ENCODE measurements at places on chromosomes 4 and X.

- no peak for DNase-seq
Observed at GRCh38 chr4:726235-726787, 20.7 kb downstream of the PCGF3 start.

GRCh38 chr4:34615315-34615714 is 1629.0 kb downstream of the ARAP2 start:
- DNase-seq: no peak

DNA sequence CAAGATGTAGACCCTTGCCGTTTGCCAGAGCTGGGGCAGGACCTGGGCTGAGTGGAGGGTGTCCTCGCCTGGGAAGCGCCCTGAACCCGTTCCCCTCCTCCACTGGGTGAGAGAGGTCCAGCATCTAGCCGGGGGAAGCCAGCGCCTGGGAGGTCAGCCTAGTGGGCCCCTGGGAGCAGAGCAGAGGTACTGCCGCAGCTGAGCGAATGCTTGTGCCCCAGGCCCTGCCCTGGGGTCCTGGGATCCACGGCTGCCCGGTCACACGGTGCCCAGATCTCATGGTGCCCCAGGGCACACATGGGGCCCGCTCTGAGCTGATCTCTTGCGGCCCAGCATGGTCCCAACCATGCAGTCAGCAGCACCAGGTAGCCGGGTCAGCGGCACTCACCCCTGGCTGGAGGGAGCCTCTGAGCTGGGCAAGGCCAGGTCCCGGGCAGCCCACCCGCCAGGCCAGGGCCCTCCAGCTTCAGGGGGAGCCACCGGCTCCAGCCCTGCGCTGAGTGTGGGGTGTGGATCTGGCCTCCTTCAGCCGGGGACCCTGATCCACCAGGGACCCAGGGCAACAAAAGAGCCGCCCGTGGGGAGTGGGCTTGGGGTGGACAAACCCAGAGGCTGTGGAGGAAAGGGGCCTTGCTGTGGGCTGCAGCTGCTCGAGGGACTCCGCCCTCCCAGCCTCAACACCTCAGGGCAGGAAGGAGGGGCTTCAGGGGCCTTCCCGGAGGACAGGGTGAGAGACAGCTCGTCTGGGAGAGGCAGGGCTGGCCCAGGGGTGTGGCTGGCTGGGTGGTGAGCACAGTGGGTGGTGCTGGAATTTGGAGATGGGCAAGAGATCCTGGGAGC is 4.1 kb upstream of the CPLX1 start:
- DNase-seq: no peak

- peak; percentile 9 for DNase-seq
Observed at GRCh38 chr4:101500742-101501141, 153.4 kb upstream of the PPP3CA start.

- DNase-seq: peak; percentile 33
Observed at GRCh38 chr4:9765091-9765490, 16.3 kb upstream of the DRD5 start.

DNA sequence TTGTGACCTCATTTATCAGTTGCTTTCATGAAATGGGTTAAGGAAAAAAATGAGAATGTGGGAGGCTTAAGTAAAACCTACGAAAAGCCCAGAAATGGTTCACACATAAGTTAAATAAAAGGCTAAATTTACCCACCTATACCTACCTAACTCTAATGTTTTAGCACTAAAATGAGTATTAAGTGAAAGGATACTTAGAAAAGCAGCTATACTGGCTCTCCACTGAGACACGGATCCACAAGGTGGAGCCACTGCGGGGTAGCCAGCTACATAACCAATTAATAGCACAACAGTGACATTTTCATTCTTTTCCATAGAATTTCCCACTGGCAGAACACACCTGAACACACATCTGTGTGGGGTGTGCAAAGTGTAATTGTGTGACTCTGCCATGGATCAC is 101.9 kb downstream of the MAML3 start:
- DNase-seq: peak; percentile 43

GRCh38 chr4:2715426-2715825 is 40.7 kb downstream of the TNIP2 start:
- no peak for DNase-seq

DNA sequence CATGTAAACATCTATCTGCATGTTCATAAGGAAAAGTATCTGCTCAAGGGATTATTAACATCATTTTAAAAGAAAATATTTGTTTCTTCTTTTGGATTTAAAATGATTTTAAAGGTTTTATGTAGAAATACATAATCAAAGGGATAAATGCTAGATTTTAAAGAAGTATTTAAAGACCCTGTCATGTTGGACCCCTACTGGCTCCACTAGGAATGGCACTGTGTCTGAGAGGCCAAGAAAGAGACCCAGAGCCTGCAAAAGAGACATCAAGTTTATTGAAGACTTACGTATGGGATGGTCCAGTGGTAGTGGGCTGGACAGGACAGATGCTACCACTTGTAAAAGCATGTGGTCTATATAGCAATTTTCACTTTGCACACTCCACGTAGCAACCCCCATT is 78.7 kb upstream of the PCDH18 start:
- no peak for DNase-seq

- no peak for DNase-seq
Observed at GRCh38 chr4:2923668-2924173, 39.5 kb downstream of the NOP14 start.

- no peak for DNase-seq
Observed at GRCh38 chrX:109902665-109903064, 100.2 kb upstream of the TMEM164 start.

DNA sequence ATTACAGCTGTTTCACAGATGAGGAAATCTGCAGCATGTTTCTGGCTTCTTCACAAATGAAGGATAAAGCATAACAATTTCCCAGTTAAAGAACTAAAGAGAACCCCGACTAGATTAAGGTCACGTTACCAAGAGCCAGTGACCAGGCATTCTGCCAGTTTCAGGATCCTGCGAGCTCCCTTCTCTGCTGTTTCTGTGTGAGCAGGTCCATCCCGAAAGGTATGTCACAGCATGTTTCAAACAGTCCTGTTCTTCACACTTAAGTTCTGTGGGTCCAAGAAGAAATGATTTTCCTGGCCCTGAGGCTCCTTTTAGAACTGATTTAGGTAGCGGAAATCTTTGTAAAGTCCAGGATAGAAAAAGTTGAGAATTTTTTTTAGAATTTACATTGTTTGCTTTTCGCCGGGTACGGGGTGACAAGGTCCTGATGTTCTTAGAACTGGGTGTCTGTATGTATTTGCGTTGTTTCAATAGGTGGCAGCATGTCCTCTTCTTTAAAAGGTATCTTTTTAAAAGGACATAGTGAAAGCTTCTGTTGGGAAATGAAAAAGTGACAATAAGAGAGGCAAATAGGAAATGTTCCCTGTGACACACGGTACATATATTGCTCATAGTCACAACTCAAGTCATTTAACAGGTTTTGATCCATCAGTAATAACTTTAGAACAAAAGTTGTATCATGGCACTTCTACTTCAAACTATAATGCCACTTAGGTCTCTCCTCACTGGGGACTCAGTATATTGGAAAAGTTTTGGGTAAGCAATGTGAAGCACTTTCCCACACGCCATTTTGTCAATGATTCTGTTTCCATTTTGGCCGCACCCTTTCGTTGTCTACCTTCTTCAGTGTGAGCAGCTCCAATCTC is 18.4 kb downstream of the IL21 start:
- peak; percentile 83 for DNase-seq

DNA sequence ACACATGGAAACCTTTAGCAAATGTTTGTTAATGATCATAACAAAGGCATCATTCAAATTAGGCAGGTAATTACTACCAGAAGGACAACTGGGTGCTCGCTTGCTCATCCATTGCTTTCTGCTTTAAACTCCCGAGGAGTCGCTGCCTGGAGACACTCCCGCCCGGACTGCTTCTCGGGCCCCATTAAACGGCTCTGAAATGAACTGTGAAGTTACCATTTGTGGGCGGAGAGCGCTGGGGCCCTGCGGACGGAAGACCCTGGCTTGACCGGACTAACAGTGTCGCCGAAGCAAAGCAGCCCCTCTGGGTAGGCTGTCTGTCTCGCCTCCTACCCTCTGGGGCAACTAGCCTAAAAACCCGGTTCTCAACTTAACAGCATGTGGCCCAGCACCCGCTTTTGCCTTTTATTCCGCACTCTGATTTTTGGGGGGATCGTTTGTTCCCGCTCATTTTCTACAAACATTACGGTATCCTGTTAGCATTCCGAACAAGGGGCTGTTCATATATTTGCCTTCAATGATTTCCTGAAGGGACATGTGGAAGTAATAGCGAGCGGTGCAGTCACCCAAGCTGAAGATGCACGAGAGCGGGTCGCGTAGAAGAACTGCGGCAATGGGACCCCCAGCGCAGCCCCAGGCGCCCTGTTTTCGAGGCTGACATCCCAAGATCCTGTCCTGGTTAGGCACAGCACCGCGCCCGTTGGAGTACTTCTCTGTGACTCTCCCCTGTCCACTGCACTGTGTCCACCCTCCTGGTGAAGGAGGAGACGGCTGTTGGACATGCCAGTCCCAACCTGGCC is 1.6 kb upstream of the PDGFRA start:
- no peak for DNase-seq

- no peak for DNase-seq
Observed at GRCh38 chrX:10549280-10549679, 71.1 kb downstream of the MID1 start.

DNA sequence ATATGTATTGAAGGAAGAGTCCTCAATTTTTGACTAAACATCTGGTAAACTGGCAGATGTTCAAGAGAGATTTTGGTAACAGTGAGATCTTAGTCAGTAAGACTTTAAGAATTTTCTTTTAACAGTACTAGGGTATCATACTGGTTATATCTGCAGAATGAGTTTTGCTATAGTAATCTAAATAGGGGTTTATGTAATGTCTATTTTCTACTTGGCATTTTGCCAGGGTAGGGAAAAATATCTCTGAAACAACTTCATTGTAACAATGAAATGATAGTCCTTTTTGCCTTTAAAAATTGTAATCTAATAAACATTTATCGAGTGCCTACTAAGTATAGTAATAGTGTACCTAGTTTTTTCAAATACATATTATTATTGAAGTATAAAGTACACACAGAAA is 32.1 kb downstream of the XK start:
- DNase-seq: no peak

GRCh38 chrX:118346258-118347094 is 570 bp downstream of the WDR44 start:
- DNase-seq: peak; percentile 46

GRCh38 chr4:99507762-99508161 is 3.1 kb upstream of the C4orf17 start:
- peak; percentile 89 for DNase-seq

- no peak for DNase-seq
Observed at GRCh38 chrX:28398342-28398741, 188.9 kb upstream of the IL1RAPL1 start.

DNA sequence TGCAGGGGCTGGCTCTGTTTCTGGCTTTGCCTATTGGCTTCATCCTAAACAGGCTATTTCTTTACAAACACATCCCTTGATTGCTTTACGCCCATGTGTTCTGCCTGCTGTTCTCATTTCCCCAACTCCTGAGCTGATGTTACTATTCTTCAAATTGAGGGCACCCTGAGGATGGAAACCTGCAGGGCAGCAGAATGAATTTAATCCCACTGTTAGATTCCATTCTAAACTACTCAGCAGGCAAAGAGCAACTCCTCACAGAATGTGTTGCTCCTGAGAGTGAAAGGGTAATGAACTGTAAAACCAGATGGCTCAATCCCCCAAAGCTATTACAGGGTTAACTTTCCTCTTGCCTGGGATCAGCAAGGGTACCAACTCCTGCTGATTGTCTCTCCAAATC is 75.7 kb downstream of the ANKRD50 start:
- DNase-seq: no peak

DNA sequence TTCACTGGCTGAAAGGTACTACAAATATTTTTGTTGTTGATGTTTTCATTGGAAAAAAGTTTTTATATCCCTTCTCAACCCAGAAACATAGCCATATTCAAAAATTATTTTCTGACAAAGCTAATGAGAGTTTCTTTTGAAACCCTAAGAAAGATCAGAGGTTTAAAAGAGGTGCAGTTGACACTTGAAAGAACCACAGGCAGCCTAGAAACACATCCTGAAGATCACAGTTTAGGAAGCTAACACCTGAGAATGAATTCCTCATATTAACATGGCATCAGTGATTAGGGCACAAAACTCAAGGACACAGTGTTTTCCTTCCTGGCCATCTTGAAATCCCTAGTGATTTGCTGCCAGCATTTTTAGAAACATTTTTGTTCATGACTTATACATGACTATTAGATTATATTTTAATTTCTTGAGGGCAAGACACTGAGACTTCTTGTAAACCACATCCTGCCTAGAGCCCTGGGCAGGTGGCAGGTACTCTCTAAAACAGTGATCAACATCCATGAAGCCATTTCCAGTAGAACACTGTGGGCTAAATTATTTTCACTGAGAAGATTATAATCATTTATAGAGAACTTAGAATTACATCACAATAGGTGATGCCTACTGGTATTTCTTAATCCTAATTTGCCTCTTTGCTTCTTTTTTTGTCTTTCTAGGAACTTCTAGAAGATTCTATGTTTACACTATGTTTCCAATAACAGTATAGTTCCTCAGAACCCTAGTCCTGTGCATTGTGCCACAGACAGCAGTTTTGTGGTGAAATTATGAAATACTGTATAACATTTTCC is 80.0 kb downstream of the ARSJ start:
- DNase-seq: no peak

- no peak for DNase-seq
Observed at GRCh38 chr4:80228460-80228859, 31.2 kb downstream of the PRDM8 start.

GRCh38 chrX:133859860-133860259 is 125.5 kb downstream of the GPC3 start:
- no peak for DNase-seq

DNA sequence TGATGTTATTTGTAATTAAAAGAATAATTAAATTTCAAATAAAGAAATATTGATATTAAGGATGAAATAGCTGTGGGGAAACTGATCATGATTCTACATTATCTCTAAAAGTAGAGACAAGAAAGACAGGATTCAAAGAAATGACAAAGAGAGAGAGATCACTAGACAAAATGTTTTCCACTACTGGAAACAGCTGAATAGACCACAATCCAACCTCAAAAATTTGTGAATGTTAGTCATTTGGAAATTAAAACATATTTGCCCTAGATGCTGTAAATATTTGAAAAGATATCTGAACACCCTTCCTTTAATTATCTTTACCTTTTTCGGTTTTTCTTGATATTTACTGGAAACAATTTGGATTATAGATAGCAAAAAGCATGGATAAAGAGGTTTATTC is 414.9 kb downstream of the CENPC start:
- peak; percentile 8 for DNase-seq

GRCh38 chrX:153565996-153566580 is 32.9 kb downstream of the CCNQ start:
- DNase-seq: no peak

DNA sequence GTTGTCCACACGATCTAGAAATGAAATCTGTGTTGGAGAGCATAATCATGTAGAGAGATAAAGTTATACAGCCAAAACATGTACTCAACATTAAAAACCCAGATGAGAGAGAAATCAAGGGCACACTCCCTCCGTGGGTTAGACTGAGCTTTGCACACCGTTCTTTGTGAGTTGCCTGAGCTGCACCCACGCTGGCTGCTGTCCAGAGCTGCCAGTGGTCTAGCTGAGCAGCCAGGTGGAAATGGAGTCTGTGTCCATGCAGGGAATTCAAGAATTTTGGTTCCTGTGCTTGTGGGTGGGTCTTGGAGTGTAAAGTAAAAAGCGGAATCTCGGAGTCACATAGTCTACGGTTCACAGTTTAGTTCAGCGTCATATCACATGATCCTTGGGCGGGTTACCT is 84.6 kb downstream of the GPR143 start:
- no peak for DNase-seq
